ENCODE measurements at places on chromosomes 2 and 18.

GRCh38 chr2:19682493-19682892 is 219.3 kb downstream of the TTC32 start:
- no peak for DNase-seq

DNA sequence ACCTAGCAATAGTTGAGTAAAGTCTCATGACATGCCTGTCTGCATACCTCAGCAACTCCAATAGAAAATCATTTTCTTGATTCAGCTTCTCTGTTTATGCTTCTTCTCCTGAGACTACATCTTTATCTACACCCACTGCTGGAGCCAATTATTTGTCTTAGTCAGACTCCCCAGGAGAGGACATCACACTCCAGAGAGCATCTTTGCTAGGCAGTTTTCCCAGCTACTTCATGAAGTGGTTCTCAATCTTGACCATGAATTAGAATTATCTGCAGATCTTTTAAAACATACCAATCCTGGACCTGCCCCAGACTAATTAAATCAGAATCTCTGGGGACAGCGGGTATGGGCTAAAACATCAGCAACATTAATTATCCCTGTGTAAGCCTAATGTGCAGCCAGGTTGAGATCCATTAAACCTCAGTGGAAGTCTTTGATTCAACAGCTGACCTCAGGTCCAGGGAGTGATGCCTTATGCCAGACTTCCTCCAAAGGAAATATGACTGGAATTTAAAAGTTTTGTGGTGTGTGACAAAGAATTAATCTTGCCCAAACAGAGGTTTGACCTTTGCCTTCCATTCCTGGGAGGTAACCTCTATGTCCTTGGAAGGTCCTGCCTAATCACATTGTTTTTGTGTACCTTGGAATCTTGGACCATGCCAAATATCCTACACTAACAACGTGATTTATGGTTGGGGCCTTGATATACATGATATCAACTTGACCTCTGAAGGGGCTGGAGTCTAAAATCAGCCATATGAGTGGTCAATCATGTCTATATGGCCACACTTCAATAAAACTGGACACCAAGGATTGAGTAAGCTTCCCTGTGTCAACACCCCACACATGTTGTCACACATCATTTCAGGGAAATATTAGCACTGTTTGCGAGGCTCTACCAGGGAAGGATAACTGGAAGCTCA is 99.3 kb upstream of the DNAJC10 start:
- no peak for DNase-seq

DNA sequence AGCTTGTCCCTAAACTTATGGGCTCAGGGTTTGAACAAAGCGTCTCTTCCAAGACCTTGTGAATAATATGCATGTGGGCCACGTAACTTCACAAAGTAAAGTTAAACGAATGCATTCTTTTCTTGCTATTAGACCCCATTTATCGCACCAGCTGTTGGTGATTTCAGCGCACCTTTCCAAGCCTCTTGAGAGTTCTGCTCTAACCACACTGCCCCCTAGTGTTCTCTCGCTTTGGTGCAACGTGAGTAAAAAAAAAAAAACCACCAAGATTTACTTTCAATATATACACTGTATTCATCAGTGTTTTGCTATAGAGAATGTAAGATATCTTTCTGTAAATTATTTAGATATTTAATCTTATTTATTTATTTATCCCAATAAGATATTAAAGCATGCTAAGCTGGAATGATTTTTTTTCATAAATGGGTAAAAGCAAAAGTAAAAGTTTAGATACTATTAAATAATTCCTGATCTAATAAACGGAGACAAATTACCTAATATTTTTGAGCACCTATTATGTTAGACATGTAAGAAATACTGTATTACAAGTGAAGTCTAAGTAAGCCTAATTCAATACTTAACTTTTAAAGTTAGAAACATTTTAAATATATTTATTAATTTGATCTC is 459.5 kb downstream of the DLGAP1 start:
- DNase-seq = no peak

DNA sequence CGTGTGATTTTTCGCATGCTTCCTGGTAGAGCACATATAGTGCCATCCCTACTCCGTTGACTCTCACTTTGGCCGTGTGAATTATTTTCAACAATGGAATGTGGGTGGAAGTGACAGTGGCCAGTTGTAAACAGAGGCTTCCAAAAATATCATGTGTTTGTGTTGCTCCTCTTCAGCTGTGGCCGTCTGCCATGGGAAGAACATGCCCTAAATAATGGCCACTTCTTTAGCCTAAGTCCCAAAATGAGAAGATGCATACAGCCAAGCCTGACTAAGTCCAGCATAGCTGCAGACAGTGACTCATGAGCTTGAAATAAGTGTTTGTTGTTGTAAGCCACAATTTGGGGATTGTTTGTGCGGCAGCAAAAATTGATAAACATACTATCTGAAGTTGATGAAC is 8.9 kb upstream of the GALNT1 start:
- no peak for DNase-seq

DNA sequence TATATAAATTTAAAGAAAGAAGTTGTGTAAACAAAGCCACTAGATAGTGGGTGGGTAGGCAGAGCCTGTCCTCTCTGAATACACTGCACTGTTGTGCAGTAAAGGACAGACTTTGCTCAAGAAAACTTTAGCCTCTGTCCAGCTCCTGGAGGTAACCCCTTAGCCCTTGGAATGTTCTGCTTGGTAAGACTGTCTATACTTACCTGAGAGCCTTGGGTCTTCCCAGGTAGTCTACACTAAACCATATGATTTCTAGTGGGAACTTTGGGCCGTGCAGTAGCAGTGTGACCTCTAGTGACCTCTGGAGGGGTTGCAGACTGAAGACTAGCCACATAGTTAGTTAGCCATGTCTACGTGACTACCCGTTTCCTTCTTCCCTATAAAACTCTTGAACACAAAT is 678.3 kb upstream of the NRXN1 start:
- no peak for DNase-seq

GRCh38 chr2:190912726-190913125 is 32.1 kb downstream of the GLS start:
- DNase-seq = no peak

DNA sequence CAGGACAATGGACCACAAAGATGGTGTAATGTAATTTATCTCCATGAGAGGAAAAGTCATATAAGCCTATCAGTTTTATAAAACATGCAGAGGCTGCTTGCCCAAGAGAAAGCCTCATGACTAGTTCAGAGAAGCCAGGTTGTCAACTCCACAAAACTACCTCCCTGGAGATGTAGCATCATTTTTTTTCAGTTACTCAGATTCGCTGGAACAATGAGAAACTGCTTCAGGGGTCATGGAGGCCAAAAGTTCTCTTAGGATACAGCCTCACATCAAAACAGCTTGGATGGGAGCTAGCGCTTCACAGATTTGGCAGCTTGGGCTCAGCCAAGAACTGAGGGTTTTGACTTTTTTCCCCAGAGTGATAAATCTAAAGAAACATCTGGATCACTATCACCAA is 263.5 kb downstream of the INSIG2 start:
- DNase-seq = no peak

DNA sequence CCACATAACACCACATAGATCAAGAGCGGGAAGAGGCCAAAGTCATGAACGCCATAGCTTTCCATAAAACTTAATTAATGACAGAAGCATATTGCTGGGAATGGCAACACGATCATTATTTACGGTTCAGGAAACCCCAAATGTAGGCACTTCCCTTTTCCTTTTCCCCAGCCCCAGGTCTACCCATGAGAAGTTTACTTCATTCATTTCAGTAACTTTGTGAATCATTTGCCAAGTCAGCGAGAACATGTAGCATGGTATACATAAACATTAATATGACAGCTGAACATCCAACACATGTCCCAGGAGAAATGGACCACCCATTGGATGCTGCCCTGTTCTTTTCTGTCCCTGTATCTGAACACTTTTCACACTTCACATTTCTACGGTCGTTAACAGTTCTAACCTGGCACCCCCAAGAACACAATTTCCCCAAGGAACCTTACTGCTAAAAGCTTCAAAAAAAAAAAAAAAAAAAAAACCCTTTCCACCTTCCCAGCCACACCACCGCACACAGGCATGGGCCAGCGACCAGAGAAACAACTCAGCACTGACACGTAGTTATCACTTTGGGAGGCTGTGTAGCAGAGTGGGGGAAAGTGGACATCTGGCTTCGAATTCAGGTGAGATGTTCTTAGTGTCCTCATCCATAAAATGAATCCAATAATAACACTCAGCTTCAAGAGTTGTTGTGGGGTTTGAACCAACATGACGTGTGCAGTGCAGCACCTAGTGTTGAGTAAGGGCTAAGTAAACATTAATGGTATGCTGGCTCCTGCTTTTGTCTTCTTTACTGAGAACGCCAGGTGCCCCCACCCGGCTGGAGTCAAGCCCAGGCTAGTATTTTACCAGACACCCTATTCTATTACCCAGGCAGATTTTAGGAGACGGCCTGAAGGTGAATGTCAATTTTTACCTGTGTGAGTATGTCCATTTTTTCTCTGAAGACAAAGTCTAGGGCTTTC is 371.5 kb downstream of the LNPK start:
- DNase-seq = no peak

- DNase-seq = no peak
Observed at GRCh38 chr2:96843538-96844268, at the start of gene ANKRD23. Gene ANKRD23, minus strand, starts transcription at chr2:96844021. Its CDS starts 29 bp downstream, at chr2:96843992.

- DNase-seq = no peak
Observed at GRCh38 chr2:129375632-129376425, 603.6 kb upstream of the RAB6C start.

DNA sequence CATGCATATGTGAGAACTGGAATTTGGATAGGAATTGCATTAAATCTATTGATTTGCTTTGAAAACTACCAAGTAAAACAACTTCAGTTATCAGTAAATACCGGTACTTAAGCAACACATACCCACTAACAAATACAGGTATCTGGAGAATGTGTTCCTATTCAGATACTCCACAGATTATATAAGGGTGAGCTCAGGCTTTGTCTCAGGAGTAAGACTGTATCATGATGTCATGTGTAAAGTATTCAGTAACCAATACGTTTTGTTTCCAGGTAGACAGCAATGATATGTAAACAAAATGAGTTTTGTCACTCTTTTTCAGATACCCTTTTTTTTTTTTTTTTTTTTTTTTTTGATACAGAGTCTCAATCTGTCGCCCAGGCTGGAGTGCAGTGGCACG is 74.8 kb downstream of the DSC3 start:
- DNase-seq = no peak

- DNase-seq = no peak
Observed at GRCh38 chr18:13414102-13414501, 195.5 kb downstream of the LDLRAD4 start.

GRCh38 chr2:102487761-102488462 is 14.9 kb downstream of the SLC9A4 start:
- no peak for DNase-seq

GRCh38 chr18:22193466-22193865 is 24.1 kb downstream of the GATA6 start:
- no peak for DNase-seq

DNA sequence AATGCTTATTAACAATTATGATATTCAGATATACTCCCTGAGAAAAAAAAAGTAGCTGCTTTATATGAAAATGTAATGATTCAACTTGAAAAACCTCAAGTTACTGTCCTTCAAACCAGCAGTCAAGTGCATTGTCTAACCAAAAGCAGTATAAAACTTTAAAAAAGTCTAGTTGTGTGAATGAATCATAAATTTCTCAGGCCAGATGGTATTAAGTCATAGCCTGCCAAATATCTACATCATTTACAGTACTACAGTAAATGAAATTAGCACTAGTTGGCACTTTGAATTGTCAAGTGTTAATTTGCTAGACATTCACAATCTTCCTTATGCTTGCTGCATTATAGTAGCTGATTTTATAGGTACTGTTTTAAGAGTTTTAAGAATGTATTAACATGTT is 85.9 kb downstream of the CBLN2 start:
- DNase-seq = no peak

DNA sequence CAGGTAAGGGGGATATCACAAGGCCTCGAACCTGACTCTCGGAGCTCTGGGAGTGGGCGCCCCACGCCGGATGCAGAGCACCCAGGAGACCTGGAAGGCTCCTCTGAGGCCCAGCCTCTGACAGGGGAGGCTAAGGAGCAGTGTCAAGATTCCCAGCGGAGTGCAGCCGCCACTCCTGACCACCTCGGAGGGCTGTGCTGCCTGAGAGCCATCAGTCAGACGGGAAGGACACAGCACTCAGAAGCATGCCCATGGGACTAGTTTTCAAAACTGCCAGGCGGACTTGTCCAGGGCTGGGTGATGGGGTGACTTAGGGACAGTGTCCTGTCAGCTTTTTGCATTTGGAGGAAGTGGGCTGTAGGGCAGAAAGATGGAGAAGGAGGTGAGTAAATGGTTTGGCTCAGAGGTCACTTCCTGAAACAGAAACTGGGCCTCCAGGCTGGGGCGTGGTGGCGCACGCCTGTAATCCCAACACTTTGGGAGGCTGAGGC is 34.6 kb upstream of the B3GNT7 start:
- DNase-seq = no peak

DNA sequence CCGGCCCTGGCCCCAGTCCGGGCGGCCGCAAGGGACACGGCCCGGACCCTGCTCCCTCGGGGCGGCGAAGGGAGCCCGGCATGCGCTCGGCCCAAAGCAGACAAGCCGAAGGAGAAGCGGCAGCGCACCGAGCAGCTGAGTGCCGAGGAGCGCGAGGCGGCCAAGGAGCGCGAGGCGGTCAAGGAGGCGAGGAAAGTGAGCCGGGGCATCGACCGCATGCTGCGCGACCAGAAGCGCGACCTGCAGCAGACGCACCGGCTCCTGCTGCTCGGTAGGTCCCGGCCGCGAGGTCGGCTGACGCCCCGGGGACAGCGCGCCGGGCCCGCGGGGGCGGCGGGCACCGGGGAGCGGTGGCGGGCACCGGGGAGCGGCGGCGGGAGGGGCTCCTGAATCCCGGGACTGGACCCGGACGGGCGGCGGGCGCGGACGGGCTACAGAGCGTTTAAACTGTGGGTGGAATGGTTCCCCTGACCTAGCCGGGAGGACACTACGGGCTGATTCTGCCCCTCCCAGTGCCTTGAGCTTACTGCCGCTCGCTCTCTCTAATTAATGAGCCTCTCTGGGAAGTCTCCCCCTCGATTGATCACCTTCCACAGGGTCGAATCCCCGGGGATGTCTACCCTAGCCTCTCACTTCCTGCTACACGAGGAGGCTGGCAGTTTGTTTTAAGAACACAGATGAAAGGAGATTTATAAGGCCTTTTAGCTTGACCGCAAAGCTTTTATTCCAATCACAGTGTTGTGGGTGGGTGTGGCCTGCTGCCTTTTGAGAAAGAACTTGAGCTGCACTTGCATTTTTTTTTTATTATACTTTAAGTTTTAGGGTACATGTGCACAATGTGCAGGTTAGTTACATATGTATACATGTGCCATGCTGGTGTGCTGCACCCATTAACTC is 853 bp downstream of the GNAL start:
- no peak for DNase-seq

GRCh38 chr2:85283641-85284040 is 44.1 kb downstream of the TGOLN2 start:
- DNase-seq = no peak
